Mucosa of descending colon (tissue), 3 donors: ENCODE measurements at places on chromosomes 4 and X.

GRCh38 chrX:106613277-106613676, 1.5 kb downstream of the RADX start:
- no peak for DNase-seq

DNA sequence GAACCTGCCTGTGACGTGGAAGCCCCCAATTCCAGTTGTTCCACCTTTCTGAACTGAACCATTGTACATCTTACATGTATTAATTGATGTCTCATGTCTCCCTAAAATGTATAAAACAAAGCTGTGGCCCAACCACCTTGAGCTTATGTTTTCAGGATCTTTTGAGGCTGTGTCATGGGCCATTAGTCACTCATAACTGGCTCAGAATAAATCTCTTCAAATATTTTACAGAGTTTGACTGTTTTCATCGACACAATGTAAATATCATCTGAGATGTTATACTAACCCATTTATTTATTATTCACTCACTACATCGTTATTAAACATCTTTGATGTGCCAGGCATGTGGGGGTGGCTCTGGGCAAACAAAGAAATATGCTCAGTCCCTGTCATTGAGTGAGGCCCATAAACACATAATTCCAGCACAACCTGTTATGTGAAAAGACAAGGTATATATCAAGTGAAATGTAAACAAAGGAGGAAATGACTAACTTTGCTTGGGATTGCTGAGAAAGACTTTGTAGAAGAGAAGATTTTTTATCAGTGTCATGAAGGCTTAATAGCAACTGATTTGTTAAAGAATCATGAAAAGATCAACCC, 34.5 kb upstream of the PPM1K start:
- DNase-seq, result no peak

GRCh38 chr4:17241835-17242234, 270.1 kb downstream of the QDPR start:
- no peak for DNase-seq

GRCh38 chr4:38870098-38870808, 2.6 kb downstream of the FAM114A1 start:
- no peak for DNase-seq

GRCh38 chr4:86034616-86035015, 325.2 kb downstream of the MAPK10 start:
- DNase-seq, result no peak

DNA sequence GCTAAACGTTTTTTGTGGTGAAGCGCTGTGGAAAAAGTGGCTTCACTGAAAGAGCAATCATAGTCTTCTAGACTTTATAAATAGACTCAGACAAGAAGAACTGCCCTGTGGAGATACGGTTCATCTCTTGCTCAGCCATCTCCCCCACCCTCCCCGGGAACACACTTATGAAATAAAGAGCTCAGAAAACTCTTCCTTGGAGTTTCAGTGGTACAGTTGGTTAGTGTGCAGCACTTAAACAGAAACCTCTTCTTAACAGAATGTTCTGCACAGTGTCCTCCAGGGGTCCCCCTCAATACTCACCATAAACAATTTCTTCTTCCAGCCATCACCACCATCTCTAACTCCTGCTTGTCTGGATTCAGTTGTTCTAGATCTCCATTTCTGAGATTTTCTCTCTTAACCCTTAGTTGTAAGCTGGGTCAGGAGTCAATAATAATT, 313.0 kb downstream of the ARHGAP10 start:
- DNase-seq, result no peak

DNA sequence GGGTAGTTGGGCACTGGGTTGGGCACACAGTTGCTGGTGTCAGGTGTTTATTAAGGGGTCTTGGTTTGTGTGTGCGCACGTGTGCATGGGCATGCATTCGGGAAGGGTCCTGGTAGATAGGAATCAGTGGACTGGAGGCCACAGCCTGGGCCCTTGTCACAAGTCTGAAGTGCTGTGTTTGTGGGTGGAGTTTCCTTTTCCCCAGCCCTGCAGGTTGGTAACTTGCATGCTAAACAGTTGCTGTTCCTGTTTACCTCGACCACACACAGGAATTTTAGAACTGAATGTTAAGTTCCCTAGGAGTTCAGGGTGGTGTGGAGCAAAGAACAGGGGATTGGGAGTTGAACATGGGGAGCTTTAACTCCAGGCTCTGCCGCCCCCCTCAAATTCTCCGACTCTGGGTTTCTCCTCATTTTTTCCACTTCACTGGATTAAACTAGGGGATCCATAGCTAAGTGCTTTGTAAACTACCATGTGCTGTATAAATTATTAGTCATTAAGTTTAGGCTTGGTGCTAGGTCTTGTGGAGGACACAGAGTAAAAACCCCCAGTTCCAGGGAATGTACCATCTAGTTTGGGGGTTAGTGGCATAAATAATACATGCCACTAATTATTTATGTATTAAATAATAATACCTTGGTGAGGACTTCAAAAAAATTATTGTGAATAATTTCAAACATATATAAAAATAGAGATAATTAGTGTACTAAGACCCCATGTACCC, 49.0 kb downstream of the STARD8 start:
- DNase-seq, result no peak

DNA sequence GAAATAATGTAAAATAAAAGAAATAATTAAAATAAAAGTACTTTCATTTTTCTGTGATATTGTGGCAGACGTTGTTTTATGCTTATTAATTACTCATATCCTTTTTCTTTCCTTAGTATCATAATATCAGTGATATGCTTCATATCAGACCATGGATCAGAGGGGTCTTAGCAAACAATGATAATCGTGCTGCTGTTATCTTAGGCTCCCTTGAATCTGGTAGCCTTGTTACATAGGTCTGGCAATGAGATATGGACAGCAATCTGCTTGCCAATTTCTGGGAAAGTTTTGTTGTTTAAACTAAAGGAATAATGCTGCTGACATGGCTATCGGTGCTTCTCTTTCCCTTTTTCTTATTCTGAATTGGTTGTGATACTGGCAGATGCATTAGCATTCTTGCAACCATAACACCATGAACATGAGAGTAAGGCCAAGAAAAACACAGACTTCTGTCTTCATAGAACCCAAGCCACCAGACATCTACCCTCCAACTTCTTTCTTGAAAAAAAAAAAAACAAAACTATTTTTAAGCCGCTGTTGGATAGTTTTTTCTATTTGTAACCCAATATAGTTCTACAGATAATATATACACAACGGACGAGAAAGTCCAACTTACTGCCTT, 16.4 kb downstream of the EPHA5 start:
- DNase-seq, result no peak

- DNase-seq, result no peak
Measured at GRCh38 chr4:176484301-176484984, 164.7 kb downstream of the SPCS3 start.

DNA sequence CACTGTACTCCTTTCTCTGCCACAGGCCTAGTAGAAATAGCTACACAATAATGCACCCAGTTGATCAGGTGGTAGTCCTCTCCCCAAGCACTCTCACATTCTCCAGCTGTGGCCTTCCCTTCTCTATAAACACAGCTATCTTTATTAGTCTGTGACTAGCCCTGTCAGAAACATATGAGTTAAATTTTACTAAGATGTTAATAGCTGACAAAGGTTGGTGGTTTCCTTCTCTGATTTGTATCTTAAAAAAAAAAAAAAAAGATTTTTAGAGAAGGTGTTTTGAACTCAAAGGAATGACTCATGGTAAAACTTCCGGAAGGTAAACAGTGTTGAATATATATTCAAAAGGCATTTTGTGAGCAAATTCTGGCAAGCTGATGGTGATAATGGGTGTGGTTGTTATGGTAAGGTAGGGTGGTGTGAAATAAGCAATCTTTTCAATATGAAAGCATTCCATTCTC, 327.4 kb downstream of the PPP3CA start:
- DNase-seq, result no peak

DNA sequence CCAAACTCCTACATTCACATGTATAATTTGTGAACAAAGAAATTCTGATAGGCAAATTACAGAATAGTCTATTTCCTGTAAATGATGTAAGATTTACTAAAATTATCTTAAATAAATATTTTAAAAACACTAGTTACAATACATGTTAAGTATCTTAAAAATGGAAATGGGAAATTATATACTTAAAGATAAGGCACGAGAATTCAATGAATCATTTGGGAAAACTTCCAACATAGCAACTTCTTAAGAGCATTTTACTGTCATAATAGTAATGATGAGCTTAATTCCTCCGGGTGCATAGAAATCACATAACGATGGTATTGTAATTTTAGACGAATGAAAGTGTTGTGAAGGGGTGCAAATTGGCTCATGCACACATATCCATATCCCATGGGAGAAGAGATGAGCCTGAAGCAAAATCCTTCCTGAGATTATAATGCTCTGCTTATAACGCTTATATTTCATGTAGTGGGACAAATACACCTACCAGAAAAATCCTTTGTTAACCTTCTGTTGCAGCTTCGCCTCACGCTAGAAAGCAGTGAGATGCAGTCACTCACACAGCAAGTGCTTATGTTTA, 873.5 kb downstream of the PDHA2 start:
- DNase-seq, result no peak

DNA sequence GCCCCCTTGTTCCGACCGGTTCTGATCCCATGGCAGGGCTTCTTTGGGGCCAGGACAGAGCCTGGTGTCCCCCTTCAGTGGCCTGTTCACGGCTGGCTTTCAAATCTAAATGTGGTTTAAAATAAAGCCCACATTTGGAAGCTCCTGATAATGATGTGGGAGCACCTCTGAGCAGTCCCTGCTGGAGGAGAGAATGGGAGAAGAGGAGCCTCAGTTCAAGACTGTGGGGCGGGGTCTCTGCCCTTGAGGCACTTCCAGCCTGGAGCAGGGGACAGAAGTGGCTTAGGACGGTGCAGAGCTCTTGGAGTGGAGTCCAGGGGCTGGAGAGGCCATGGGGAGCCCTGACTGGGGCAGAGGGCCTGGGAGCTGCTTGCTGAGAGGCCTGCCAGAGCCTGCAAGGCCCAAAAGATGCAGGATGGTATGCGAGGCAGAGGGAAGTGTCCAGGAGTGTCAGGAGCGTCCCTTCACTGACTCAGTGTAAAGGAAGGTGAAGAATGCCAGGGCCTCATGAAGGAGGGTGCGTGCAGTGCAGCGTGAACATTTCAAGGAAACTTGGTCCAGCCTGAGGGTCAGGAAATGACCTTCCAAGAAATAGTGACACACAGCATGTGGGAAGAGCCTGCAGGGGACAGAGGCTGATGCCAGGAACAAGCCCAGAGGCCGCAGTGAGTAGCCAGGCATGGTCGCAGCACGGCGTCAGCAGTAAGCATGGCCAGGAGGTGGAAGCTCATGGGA, 21.1 kb upstream of the TADA2B start:
- no peak for DNase-seq

DNA sequence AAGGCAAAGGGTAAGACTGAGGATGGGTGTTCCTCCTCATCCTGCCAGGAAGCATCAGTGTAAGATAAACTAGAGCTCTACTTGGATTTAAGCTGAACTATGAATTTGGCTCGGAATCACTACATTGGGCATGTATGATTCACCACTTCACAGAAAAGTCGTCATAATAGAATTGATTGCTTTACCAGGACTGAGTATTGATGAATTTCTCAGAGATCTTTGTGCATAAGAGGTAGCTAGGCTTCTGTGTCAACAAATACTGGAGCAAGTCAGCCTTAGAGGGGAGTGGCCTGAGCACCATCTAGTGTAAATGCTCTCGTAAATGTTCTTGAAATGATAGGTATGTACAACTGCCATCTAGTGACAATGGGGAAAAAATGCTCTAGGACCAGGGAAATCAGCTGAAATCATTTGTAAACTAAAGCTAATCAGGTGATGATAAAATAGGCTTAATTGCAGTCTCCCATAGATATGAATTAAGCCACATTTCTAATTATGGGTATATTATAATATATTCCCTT, 309.5 kb upstream of the FMR1 start:
- DNase-seq, result no peak

DNA sequence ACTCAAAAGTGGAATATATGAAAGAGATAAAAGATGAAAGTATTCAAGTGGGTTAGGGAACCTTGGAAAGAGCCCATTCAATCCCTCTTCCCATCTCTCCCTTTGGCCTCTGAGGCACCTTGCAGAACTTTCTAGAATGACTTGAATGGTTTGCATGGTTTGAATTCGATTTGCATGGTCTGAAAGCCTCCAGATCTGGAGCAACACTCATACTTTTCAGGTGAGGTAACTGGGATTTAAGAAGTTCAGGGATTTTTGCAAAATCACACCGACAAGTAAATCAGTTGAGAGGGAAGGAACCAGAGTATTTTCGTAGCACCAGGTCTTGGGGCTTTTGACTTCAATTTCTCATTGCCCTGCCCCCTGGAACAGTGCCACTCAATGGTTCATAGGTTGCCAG, 476.0 kb upstream of the FTHL17 start:
- DNase-seq, result no peak

DNA sequence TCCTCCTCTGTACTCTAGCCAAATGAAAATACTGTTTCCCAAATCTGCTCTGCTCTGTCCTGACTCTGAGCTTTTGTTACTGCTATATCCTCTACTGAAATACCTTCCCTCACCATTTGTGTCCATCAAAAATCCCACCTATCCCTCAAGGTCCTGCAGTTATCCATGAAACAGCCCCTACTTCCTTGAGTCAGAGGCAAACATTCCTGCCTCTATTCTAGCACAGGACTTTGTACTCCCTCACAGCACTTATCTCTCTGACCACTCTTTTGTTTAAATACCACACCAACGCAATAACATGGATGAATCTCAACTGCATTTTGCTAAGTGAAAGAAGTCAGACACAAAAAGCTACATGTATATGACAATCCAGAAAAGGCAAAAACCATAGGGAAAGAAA, 10.5 kb upstream of the RNF128 start:
- DNase-seq, result no peak

- DNase-seq, result no peak
Measured at GRCh38 chr4:182454440-182455013, 211.3 kb downstream of the TENM3 start.

- DNase-seq, result peak; percentile 95
Measured at GRCh38 chrX:149938881-149939654, 777 bp upstream of the EOLA2 start.

DNA sequence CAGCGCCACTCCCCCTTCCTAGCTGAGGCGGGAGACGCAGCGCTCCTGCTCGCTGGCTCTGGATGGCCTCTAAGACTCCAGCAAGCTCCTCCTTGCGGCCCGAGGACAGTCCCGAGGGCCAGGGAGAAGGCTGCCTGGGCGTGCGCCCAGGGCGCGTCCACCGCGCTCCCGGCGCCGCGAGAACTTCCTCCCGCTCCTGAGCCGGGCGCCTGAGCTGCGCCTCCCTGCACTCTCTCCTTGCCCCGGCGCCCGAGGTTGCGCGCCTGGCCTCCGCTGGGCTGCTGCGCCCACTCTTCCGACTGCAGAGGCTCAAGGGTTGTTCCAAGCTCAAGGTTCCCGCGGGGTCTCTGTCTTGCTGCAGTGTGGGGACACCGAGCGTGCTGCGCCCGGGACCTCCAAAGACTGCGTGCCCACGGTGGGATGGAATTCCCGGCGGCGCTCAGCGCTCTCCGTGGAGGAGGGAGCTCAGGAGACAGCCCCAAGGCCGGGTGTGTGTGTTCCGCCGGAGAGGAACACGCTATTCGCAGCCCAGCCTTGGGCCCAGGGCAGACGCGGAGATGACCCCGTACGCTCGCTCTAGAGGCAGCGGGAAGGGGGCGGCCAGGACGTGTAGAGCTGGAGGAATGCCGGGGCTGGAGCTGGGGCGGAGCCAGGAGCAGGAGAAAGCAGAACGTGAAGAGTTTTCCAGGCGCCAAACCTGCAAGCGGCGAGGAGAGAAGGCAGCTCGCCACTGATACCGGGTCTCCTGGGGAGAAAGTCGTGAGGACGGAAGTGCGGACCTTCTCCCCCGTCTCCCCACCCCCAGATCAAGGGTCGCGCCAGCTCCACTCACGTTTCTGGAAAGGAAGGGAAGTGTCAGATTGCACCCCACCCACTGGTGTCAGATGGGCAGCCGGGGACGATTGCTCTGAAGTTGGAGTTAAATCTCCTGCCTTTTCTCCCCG, at the start of gene ARHGAP6:
ARHGAP6 (minus strand) TSS at position 753 of the 944 bp plus-strand sequence. CDS start 1,092 bp downstream, outside the sequence.
- peak; percentile 5 for DNase-seq

- DNase-seq, result no peak
Measured at GRCh38 chr4:4377191-4377590, 9.7 kb upstream of the NSG1 start.
